MM.1S (cell line): ENCODE measurements at places on chromosomes 7 and 10.

DNA sequence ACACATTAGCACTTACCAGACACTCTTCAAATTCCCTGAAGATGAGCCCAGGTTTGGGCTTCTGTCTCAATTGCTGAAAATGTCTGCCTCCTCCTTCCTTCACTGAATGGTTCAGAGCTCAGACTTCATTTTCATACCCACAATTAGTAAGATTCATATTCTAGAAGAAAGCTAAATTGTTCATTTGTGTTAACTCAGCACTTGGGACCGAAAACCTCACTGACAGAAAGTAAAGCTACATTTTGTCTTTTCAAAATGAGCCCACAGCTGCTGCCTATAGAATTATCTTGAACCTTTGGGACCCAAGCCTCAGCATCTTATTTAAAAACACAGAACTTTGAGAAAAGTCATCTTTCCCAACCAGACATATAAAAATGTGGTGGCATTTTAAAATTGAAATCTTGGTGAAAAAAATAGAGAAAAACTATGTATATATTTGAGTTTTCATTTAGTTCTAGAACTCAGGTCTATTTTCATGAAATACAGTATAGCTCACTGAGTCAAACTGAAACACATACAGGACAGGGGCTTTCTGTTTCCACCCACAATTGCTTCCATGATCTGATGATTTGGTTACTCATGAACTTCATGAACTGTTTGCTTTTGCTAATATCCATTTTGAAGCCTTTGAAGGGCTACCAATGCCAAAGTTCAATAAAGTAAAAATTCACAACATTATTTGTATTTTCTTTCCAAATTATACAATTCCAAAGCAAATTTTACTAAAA lies 119.1 kb upstream of the PFKP start:
- no peak for DNase-seq

- DNase-seq: no peak
These were observed 633.5 kb upstream of the ANKRD30A start for GRCh38 chr10:36491926-36492325.

- DNase-seq: no peak
These were observed 404.6 kb downstream of the RPS24 start for GRCh38 chr10:78437998-78438906.

- no peak for DNase-seq
These were observed 43.4 kb downstream of the SORBS1 start for GRCh38 chr10:95517536-95518454.

GRCh38 chr7:132499487-132499886 lies 76.8 kb downstream of the PLXNA4 start:
- no peak for DNase-seq

GRCh38 chr7:130112093-130112492 lies 41.8 kb downstream of the KLHDC10 start:
- DNase-seq: no peak

DNA sequence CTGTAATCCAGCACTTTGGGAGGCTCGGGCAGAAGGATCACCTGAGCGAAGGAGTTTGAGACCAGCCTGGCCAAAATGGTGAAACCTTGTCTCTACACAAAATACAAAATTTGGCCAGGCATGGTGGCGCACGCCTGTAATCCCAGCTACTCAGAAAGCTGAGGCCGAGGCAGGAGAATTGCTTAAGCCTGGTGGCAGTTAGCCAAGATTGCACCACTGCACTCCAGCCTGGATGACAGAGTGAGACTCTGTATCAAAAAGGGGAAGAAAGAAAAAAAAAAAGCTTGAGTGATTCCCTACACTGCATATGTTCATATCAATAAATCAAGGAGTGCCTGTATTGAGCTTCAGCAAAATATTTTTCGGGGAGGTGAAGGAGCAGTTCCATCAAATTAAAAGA lies 45.8 kb upstream of the SRRM3 start:
- DNase-seq: no peak

DNA sequence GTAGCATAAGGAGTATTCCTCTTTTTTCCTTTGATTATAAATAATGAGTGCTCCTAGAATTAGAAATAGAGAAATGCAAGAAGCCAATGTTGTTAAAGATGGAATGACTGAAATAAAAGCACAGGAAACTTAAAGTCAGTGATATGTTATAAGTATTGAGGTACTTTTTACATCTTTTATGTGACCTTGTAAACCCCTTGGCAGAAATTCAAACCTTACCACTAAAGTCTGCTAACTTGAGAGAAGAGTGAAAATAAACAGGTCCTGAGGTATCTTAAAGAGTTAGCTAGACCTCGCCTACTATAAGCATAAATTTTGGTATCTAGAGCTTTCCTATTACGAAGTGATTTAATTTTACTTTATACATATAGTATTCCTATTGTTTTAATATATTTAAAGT lies 188.2 kb downstream of the DKK1 start:
- DNase-seq: no peak

- DNase-seq: no peak
These were observed 104.9 kb downstream of the DOCK4 start for GRCh38 chr7:112101201-112101846.

- no peak for DNase-seq
These were observed 572.6 kb downstream of the DNAJB6 start for GRCh38 chr7:157909370-157909769.

DNA sequence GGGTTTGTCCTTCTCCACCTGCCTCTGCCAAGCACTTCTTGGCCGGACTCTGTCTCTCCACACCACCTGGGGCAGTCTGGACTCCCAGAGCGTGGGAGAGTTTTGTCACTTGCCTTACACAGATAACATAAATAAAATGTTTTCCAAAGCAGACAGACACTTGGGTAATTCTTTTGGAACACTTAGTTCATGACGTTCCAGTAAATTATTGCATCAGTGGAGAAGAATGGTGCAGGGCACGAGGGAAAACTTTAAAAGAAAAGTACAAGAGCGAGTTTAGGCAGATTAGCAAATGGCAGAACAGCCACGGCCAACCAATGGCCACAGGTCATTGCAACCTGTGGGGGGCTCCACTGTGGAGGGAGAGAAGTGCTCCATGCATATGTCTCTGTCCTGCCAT lies 170.6 kb upstream of the GRB10 start:
- DNase-seq: no peak

- no peak for DNase-seq
These were observed 128.3 kb upstream of the MKI67 start for GRCh38 chr10:128254476-128254875.

DNA sequence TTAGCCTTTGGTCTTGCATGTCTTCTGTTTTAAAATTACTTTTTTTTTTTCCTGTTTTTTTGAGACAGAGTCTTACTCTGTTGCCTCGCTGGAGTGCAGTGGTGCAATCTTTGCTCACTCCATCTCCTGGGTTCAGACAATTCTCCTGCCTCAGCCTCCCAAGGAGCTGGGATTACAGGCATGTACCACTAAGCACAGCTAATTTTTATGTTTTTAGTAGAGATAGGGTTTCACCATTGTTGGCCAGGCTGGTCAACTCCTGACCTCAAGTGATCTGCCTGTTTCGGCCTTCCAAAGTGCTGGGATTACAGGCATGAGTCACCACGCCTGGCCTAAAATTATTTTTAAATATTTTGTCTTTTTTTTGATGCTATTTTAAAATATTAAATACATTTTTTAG lies 38.5 kb downstream of the MLLT10 start:
- no peak for DNase-seq

DNA sequence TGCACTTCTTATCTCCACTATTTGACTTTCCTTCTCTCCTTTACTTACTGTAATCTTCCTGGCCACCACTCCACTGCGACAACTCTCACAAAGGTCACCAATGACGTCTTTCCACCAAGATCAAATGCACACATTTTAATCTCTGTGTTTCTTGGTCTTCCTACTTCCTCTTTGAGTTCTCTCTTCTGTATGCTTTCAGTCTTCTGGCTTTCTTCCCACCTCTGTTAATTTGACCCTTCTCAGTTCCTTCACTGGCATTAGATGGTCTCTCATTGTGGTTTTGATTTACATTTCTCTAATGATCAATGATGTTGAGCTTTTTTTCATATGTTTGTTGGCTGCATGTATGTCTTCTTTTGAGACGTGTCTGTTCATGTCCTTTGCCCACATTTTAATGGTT lies 31.9 kb downstream of the FAM107B start:
- DNase-seq: no peak

- DNase-seq: no peak
These were observed 132.5 kb upstream of the UNC5B start for GRCh38 chr10:71079761-71080380.

DNA sequence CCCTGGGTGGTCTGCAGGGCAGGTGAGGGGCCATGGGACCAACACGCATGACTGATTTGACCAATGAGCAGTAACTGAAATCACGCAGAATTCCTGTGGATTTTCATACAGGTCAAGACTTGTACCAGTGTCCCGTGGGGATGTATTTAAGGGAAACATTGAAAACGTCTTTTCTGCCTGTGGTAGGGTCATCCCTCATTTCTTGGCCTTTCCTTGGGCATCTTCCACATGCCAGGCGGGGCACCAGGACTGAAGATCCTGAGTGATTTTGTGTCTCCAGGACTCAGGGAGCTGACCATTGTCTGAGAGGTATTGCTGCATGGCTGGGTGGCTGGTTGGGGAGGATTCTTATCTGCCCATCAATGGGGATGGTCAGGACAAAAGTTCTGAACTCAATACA lies 289.0 kb downstream of the GLRX3 start:
- no peak for DNase-seq
